H9 (cell line): ENCODE measurements at places on chromosomes 7 and 10. TPM values are rescaled to one million over a fixed set of nuclear protein-coding genes. Genes with fewer than 3 reads are reported as not detected.

The LEP gene
- not detected in 2 replicates for total RNA-seq

GRCh38 chr7:25653384-25653783, 425.1 kb upstream of the NPVF start:
- no peaks in the 10 kb centered on the region for H3K36me3 ChIP-seq
- H3K4me1 ChIP-seq = no peaks in the 10 kb centered on the region; the same call in 1 of the 2 replicates
- no peak overlapping the region for H3K27ac ChIP-seq
- no peak for DNase-seq
- H3K4me3 ChIP-seq = no peak overlapping the region
- no peaks in the 10 kb centered on the region for H3K27me3 ChIP-seq

The CRHR2 gene
- total RNA-seq = 0.07 and 0.13 TPM in 2 replicates

DNA sequence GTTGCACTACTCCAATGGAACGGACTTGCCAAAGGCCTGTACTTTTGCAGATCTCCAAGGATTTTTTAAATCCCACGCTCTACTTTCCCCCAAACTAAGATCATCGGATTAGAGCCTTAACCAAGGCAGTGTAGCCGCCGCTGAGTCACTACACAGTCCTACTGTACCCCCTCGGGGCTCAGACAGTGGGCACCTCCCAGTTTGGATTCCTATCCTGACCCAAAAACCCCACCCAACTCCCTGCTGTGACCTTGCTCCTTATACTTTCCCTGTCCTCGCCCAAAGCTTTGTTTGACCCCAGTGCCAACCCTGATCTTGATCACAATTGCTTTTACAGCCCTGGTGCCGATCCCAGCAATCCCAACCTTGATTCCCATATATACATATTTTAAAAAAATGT, 17.5 kb upstream of the PLAU start:
- H3K4me3 ChIP-seq = no peak overlapping the region
- DNase-seq = no peak
- H3K27me3 ChIP-seq = no peaks in the 10 kb centered on the region

GRCh38 chr7:28785041-28785995, 172.8 kb downstream of the TRIL start:
- H3K36me3 ChIP-seq = no peaks in the 10 kb centered on the region
- no peak overlapping the region for H3K4me3 ChIP-seq
- no peaks in the 10 kb centered on the region for H3K4me1 ChIP-seq
- no peaks in the 10 kb centered on the region for H3K27me3 ChIP-seq
- no peak overlapping the region for H3K27ac ChIP-seq

- H3K27me3 ChIP-seq = peaks cover 15% of the 10 kb centered on the region; the same call in 1 of the 2 replicates
- DNase-seq = peak; percentile 48
- no peaks in the 10 kb centered on the region for H3K4me1 ChIP-seq
- H3K4me3 ChIP-seq = no peak overlapping the region
Observed at GRCh38 chr7:128347647-128348097, 4.0 kb upstream of the RBM28 start.

The CALHM1 gene
- 0.07 and 0.13 TPM in 2 replicates for total RNA-seq

The TMEM196 gene
- total RNA-seq = not detected in 2 replicates

DNA sequence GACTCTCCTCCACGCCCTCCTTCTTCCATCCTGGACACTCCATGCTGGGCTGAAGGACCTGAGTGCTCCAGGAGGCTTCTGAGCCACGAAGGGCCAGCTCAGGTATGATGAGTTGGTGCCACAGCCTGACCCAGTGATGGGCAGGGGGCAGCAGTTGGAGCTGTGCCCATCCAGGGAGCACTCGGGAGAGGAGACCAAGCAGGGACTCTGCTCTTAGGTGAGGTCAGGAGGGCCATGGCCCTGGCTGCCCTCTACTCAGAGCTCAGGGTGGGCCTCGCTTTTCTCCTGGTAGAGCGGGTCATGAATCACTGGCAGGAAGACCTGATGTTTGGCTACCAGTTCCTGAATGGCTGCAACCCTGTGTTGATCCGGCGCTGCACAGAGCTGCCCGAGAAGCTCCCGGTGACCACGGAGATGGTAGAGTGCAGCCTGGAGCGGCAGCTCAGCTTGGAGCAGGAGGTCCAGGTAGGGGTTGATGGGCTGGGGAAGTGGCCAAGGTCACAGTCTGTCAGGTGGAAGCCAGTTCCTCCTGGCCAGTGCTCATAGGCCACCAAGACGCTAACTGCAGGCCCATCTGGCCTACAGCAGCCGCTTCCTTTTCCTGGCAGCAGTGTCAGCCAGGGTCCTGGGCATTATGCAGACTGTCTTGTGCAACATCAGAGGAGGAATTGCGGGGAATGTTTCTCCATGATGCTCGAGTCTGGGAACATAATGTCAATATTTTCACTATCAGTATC, 50.8 kb downstream of the ALOX5 start:
- no peaks in the 10 kb centered on the region for H3K36me3 ChIP-seq
- no peak overlapping the region for H3K27ac ChIP-seq
- H3K4me1 ChIP-seq = peaks cover 2% of the 10 kb centered on the region; the same call in 1 of the 2 replicates
- H3K27me3 ChIP-seq = no peaks in the 10 kb centered on the region
- H3K4me3 ChIP-seq = no peak overlapping the region

DNA sequence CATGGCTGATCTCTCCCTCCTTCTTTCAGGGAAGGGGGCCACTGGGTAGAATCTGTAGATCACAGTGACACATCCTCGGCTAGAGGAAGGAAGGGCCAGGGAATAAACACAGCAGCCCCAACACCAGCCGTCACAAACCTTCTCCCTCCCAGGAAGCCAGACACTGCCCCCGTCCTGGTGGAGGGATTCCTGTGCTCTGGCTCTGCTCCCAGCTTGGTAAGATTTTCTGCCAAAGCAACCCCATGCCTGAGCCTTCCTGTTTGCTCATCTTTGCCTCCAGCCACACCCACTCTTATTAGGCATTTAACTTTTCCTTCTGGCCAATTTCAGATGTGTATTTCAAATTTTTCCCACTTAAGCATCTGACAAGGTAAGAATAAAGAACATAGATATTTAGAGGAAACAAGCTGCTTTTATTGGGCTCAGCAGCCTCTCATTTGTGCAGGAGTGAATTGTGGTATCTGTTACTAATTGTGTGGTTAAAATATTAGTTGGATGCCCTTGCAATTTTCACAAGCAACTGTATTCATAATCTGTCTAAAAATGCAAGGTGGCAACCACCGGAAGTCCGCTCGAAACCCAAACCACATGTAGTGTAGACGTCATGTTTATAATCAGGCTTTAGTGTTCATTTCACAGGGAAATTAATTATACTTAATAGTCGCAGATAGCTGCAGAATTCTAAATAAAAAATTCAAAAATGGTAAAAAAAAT, 13.2 kb upstream of the NPS start:
- no peaks in the 10 kb centered on the region; the same call in 1 of the 2 replicates for H3K27me3 ChIP-seq
- H3K27ac ChIP-seq = no peak overlapping the region
- no peaks in the 10 kb centered on the region for H3K4me1 ChIP-seq
- DNase-seq = no peak
- H3K4me3 ChIP-seq = no peak overlapping the region

DNA sequence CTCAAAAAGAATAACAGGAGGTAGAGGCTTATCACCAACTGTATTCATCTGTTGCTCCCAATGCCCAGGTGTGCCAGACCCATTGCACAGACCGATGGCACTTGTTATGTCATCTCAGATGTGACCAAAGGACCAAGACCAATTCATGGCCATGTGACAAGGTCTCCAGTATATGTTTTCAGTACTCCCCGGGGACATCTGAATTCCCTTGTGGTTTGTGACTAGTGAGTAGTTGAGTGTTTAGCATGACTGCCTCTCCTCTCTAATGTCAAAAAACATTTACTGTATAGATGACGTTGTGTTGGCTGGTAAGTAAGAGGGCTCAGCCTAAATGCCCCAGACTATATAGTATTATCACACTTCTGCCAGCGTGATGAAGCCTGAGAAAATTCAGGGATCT, 202.1 kb upstream of the SMIM30 start:
- DNase-seq = no peak
- no peaks in the 10 kb centered on the region for H3K36me3 ChIP-seq
- H3K27ac ChIP-seq = no peak overlapping the region

DNA sequence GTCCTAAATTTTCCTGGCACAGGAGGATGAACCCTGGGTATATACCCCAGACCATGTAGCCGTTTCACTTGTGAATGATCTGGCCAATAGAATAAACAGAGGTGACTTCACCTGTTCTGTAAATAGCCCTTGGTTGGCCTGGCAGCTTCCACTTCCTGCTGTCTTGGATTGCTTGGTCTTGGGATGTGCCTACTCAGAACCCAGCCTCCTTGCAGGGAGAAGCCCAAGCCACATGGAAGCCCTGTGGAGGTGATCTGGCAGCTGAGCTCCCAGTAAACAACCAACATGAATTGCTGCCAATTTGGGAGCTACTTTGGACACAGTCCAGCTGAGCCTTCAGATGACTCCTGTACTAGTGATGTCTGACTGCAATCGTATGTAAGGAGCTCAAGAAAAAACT, 4.8 kb upstream of the RAPGEF5 start:
- H3K27ac ChIP-seq = no peak overlapping the region
- DNase-seq = no peak
- H3K27me3 ChIP-seq = no peaks in the 10 kb centered on the region
- peaks cover 2% of the 10 kb centered on the region; the same call in 1 of the 2 replicates for H3K4me1 ChIP-seq
- H3K4me3 ChIP-seq = no peak overlapping the region

DNA sequence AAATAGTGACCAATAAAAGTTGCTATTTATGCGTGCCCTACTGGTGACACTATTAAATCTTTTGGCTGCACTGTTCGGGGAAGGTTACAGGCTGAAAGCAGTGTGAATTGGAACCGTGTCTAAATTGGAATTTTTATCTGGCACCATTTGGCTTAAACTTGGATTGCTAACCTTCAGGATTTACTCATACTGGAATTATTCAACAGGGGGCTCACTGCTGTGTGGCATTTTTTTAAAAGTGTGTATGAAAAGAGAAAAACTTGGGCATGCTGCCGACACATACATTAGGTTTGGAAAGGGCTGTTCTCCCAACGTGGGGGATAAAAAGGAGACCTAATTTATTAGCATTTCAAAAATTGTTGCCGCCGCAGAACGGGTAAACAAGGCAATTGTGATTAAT, 537.9 kb upstream of the MGMT start:
- H3K27me3 ChIP-seq = no peaks in the 10 kb centered on the region
- no peaks in the 10 kb centered on the region for H3K4me1 ChIP-seq
- H3K27ac ChIP-seq = no peak overlapping the region

The MMRN2 gene
- 1.0 and 1.4 TPM in 2 replicates for total RNA-seq

DNA sequence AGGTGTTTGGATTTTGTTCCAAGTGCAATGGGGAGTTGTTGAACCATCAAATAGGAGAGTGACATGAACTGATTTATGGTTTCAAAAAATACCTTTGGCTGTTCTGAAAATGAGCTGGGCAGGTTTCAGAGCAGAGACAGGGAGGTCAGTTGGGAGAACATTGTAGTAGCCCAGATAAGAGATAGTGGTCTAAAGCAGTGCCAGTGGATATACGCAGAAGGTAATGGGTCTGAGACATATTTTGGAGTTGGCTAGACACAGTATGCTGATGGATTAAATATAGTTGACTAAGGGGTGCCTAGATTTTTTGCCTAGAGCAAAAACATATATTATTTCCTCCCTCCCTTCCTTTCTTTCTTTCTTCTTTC, 21.3 kb upstream of the CDK14 start:
- H3K4me3 ChIP-seq = no peak overlapping the region
- H3K4me1 ChIP-seq = no peaks in the 10 kb centered on the region
- H3K27ac ChIP-seq = no peak overlapping the region
- no peak for DNase-seq

The FAM25A gene
- not detected in 2 replicates for total RNA-seq

- no peak overlapping the region for H3K4me3 ChIP-seq
- peak; percentile 66 for DNase-seq
- H3K4me1 ChIP-seq = no peaks in the 10 kb centered on the region; the same call in 1 of the 2 replicates
- H3K36me3 ChIP-seq = no peaks in the 10 kb centered on the region
Observed at GRCh38 chr10:86203162-86203905, 163.3 kb downstream of the GRID1 start.

- no peak for DNase-seq
- H3K27ac ChIP-seq = no peak overlapping the region
- peaks cover 5% of the 10 kb centered on the region; the same call in 1 of the 2 replicates for H3K4me1 ChIP-seq
- no peaks in the 10 kb centered on the region for H3K27me3 ChIP-seq
Observed at GRCh38 chr7:135178364-135178763, 7.9 kb upstream of the CYREN start.

DNA sequence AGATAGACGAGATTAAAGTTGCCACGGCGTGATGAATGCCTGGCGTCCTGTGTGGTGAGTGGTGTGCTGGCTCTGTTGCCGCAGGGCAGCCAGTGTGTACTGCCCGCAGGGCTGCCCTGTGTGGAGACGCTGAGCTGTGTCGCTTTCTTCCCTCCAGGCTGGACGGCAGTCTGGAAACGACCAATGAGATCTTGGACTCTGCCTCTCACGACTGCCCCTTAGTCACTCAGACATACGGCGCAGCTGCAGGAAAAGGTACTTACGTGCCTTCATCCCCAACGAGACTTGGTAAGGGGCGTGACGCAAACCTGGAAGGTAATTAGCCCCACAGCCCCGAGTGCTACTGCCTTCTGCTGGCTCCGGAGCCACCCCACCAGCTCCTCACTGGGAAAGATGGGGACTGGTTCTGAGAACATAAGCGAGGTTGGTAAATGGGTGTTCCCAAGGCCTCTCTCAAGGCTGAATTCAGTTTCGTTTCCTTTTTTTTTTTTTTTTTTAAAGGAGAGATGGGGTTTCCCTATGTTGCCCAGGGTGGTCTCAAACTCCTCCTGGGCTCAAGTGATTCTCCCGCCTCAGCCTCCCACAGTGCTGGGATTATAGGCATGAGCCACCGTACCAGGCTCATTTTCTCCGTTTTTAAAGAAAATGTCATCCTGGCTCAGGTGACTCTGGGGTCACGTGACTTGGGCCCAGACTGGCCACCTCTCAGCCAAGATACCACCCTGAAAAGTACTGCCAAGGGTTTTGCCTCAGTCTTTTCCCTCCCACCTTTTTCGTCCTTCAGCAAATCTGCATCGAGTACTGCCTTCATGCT, 39.6 kb downstream of the WIPI2 start:
- no peak overlapping the region for H3K27ac ChIP-seq
- peaks cover 77% of the 10 kb centered on the region for H3K36me3 ChIP-seq
- no peaks in the 10 kb centered on the region for H3K27me3 ChIP-seq
- H3K4me1 ChIP-seq = no peaks in the 10 kb centered on the region

GRCh38 chr7:3464900-3465622, 164.0 kb downstream of the SDK1 start:
- no peaks in the 10 kb centered on the region for H3K4me1 ChIP-seq
- H3K27ac ChIP-seq = no peak overlapping the region
- no peak overlapping the region for H3K4me3 ChIP-seq
- H3K27me3 ChIP-seq = no peaks in the 10 kb centered on the region
- no peak for DNase-seq

GRCh38 chr10:112227331-112227987, 43.9 kb upstream of the GPAM start:
- no peaks in the 10 kb centered on the region for H3K27me3 ChIP-seq
- H3K4me1 ChIP-seq = no peaks in the 10 kb centered on the region
- no peak overlapping the region for H3K27ac ChIP-seq
- no peak for DNase-seq

The TAX1BP1 gene
- 58.0 and 58.3 TPM in 2 replicates for total RNA-seq

DNA sequence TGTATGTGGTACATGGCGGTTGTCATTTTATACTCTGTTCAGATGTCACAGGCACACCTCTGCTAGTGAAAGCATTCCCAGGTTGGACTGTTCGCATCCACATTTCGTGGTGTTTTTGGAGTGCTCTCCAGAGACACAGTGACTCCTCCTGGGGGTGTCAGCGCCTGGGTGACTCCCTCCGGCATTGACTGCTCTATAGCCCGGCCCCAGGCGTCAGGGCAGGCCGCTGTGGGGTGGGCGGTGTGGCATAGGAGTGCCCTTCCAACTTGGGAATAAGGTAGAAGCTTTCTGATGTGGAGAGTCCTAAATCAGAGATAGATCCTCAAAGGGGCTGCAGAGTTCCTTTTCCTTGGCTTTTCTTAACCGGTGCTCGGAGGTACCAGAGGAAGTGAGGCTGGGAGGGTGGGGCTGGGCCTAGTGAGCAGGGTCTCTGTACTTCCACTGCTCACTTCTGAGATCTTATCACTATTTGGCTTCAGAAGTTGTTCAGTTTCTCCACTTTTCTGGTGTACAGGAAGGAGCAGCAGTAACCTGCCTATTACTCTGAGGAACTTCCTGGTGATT, 32.3 kb downstream of the CCNY start:
- no peaks in the 10 kb centered on the region; the same call in 1 of the 2 replicates for H3K4me1 ChIP-seq
- no peak overlapping the region for H3K4me3 ChIP-seq
- no peak overlapping the region for H3K27ac ChIP-seq

The ANKMY2 gene
- total RNA-seq = 10.4 and 12.7 TPM in 2 replicates
